ENCODE measurements at places on chromosomes 13 and 19.
A peak's percentile ranks its signal among the peaks of the same experiment; 100 is the strongest.

- peak; percentile 20 for DNase-seq
These were observed at the start of gene ADPRHL1 for GRCh38 chr13:113452942-113453901. ADPRHL1 (minus strand) TSS chr13:113453488; CDS start chr13:113453437, 51 bp downstream.

- DNase-seq = no peak
These were observed at the start of gene HS6ST3 for GRCh38 chr13:96089749-96090239. HS6ST3 (plus strand) TSS chr13:96090107.

DNA sequence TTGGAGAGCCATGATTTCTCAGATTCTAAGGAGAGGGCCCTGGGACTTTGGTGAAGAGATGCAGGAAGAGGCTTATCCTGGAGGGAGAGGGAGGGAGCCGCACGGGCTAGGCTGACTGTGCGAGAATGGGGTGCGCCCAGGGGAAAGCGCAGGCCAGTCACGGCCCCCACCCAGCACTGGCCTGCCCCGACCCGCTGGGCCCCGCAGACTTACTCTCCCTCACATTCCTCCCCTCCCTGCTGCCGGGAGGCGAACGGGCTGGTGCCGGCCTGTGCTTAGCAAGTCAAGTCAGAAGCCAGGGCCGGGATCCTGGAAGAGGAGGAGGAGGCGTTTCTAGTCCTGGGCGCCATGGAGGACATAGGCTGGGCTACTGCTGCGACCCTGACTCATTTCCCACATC lies 120.0 kb downstream of the CRYL1 start:
- DNase-seq = no peak

GRCh38 chr19:6433165-6433564 lies 398 bp downstream of the SLC25A41 start:
- no peak for DNase-seq

- DNase-seq = no peak
These were observed 93.1 kb downstream of the SPACA7 start for GRCh38 chr13:112469071-112469745.

- DNase-seq = no peak
These were observed 13.0 kb upstream of the STRN4 start for GRCh38 chr19:46759206-46759605.

GRCh38 chr13:62482351-62482750 lies 1066.7 kb upstream of the PCDH20 start:
- DNase-seq = peak; percentile 51

DNA sequence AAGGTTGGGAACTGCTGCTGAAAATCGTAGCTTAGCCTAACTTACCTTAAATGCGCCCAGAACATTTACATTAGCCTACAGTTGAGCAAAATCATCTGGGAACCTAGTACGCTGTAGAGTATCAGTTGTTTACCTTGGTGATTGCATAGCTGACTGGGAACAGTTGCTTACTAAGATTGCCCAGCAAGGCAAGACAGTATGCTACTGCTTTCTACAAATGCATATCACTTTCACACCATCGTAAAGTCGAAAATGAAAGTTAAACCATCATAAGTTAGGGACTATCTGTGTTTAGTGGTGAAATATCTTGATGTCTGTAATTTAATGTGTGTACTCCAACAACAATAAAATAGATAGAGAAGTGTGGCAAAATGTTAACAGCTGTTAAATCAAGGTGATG lies 1670.6 kb upstream of the PCDH20 start:
- DNase-seq = no peak

GRCh38 chr19:38989066-38989605 lies 13.6 kb upstream of the FBXO17 start:
- no peak for DNase-seq

DNA sequence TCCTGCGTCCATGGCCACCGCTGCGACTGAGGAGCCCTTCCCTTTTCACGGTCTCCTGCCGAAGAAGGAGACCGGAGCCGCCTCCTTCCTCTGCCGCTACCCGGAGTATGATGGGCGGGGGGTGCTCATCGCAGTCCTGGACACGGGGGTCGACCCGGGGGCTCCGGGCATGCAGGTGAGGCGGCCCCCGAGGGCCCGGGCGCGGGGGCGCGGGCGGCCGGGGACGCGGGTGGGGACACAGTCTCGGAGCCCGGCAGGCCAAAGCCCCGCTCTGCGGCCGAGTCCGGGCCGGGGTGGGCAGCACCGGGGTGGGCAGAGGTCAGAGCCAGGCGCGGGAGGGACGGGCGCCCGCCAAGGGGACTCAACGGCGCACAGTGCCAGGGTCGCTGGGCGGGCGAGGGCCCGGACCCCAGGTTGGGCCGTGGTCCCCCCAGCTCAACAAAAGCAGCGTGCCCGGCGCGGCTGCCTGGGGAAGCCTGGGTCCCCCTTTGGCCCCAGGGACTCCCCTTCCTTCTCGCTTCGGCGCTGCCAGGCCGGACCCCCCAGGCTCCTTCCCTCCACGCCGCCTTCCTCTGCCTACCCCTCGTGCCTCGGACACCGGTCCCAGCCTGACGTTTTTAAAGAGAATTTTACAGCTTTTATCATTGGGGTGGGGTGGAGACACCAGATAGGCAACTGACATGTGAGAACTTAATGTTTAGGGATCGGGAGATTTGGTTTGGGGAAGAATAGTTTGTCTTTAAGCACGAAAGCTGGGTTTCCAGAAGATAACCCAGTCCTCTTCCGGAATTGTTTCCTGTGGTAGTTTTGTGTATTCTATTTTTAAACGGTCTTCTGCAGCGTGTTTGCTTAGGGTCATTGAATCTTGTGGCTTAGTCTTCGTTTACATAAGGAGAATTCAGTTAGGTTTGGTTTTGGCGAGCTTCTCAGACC lies 509 bp downstream of the TPP2 start:
- DNase-seq = no peak

- DNase-seq = no peak
These were observed 69.0 kb upstream of the NPAS1 start for GRCh38 chr19:46950526-46951170.

DNA sequence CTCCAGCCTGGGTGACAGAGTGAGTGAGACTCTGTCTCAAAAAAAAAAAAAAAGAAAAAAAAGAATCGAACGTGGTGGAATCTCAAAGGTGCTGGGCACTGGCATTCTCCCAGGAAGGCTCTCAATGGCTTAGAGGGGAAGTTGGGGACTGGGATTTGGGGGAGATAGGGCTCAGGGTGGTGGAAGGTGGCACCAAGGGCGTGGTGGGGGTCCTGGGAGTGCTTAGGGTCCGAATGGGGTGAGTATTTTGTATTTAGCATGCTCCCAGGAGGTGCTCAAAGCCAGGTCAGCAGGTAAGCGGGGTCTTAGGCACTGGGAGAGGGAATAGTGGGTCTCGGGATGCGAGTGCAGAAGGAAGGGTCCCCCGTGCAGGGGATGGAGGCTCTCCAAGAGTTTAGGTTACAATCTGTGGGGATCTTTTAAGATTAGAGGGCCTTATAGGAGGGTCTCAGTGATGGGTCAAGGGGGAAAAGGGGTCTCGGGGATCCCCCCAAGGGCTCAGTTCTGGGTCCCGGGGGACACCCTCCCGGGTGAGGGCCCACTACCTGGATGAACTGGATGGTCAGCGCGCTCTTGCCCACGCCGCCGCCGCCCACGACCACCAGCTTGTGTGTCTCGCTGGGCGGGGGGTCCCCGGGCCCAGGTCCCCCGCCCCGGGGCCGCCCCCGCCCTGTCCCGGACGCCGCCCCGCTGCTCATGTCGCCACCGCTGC lies 386 bp downstream of the RRAS start:
- DNase-seq = no peak

- no peak for DNase-seq
These were observed 20.1 kb upstream of the ARHGEF18 start for GRCh38 chr19:7328647-7329046.

GRCh38 chr13:33224686-33225085 lies 60.9 kb downstream of the STARD13 start:
- DNase-seq = no peak

GRCh38 chr13:94173312-94173854 lies 306.1 kb downstream of the DCT start:
- no peak for DNase-seq

DNA sequence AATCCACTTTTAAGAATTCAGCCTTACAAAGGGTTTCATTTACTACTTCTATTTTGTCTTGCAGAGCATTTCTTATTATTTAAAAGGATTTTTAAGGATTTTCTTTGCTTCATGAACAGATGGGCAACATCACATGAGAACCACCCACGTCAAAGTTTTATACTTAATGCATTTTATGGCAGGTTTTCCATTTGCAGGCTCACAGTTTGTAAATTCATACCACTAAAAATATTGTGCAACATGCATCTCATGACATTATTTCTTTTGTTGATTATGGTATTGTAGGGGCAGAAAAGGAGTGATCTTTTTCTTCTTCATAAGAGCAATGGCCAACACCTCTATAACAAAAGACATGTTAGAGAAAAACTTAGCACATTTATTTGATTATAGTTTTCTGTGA lies 554.0 kb upstream of the SPRY2 start:
- DNase-seq = no peak

GRCh38 chr13:80618781-80619180 lies 277.9 kb upstream of the SPRY2 start:
- DNase-seq = no peak

DNA sequence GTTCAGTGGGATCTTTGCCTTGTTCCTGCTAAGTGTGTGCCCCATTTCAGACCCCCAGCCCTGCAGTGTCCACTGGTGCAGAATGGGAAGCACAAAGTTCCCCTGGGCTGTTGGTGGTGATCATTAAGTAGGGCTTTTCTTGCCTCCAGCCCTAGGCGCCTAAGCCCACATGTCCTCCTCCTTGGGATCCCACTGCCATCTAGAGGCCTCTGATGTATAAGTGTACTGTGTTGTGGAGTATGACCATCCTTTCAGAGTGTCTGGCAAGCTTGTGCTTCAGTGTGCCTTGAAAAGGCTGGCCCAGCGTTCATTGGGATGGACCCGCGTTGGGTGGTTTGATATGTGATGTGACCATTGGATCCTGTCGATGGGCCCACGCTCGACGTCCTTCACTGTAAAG lies 71.2 kb downstream of the WASF3 start:
- DNase-seq = no peak

DNA sequence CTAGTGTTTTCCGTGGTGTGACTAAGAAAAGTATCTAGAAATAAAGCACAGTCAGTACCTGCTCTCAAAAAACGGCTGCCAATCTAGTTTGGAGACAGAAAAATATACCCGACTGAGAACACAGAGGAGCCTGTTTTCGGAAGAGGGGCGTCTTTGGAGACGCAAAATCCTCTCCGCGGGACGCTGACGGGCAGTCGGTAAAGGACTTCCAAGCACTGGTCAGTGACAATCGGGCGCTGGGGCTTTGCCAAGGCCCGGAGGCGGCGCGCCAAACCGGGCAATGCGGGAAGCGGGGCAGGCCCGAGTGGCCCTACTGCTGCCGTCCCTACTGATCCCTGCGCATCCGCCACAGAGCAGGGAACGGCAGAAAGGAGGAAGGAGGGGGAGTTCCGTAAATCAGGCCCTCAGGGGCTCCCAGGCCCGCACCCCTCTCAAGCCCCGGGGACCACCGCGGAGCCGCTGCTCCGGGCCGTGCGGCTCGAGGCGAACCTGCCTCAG lies 588 bp upstream of the DPY19L3 start:
- no peak for DNase-seq

GRCh38 chr19:19687090-19687489 lies 18.5 kb downstream of the ZNF101 start:
- no peak for DNase-seq

Data from NCI-H2029 treated with DMSO at 0.1 percent for 48 hours (cell line).